ENCODE measurements at places on chromosomes 3 and 15.

GRCh38 chr15:65096481-65097385 lies 18.3 kb downstream of the UBAP1L start:
- DNase-seq: no peak

DNA sequence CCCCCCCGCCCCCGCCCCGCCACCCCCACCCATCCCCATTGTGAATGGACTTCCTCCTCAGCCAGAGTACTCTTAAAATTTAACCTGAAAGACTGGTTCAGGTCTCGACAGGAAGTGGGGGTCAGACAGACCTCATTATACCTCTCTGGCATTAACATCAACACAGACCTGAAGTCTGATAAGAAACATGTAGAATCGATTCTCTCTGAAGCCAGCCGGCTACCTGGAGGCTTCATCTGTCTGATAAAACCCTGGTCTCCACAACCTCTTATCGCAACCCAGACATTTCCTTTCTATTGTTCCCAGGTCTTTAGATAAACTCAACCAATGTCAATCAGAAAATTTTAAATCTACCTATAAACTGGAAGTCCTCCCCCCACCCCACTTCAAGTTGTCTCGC lies 42.6 kb downstream of the SLCO2A1 start:
- no peak for DNase-seq

GRCh38 chr3:19668163-19668562 lies 265.9 kb downstream of the EFHB start:
- DNase-seq: no peak

DNA sequence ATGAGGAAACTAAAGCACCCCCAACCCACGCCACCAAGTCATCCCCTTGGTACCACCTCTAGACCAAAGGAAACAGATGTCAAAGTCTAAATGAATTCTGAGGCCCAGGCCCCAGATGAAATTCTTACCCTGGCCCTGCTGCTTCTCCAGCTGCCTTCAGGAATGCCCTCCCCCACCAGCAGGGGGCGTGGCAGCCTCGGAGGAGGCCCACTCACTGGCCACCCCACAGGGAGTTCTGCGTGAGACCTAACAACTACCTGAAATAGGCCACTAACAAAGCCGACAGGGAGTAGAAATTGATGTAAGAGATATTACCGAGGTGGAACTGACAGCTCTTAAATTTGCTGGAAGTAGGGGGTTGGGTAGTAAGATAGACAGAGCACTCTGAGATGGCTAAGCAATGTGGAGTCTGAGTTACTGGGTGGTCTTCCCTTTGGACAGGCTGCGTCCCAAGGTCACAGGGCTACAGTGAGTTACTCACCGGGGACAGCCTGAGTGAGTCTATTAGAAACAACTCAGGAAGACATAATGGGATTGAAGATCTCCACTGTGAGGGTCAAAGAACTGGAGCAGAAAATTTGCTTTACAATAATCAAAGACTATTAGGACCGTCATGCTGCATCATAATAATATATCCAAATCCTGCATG lies 240.7 kb downstream of the SHOX2 start:
- DNase-seq: peak; percentile 72

- DNase-seq: no peak
Observed at GRCh38 chr3:11818033-11818432, 28.7 kb downstream of the TAMM41 start.

GRCh38 chr15:77060546-77060945 lies 10.4 kb downstream of the TSPAN3 start:
- DNase-seq: no peak

DNA sequence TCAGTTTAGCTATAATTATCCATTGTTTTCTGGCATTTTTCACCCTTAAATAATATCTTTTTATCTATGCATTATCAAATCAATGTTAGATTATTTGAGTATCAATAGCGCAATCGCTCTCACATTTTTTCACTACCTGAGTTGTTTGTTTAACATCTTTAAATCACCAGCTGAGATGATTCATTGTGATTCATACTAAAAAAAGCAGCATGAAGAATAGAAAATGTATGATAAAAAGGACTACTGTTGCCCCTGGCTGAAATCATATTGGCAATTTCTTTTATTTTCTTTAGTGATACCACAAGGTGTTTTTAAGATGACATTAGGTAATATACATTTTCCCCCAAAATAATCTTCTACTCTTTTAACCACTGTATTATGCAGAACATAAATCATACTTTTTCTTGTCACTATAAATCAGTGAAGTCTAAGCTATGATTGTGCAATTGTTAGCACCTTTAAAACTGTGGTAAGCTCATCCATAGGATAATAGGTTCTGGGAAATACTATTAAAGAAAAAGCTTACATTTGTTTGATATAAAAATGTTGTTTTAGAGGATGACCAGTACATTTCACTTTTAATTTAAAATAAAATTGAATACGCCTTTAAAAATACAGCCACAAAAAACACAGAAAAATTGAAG lies 889.1 kb downstream of the NAALADL2 start:
- no peak for DNase-seq

DNA sequence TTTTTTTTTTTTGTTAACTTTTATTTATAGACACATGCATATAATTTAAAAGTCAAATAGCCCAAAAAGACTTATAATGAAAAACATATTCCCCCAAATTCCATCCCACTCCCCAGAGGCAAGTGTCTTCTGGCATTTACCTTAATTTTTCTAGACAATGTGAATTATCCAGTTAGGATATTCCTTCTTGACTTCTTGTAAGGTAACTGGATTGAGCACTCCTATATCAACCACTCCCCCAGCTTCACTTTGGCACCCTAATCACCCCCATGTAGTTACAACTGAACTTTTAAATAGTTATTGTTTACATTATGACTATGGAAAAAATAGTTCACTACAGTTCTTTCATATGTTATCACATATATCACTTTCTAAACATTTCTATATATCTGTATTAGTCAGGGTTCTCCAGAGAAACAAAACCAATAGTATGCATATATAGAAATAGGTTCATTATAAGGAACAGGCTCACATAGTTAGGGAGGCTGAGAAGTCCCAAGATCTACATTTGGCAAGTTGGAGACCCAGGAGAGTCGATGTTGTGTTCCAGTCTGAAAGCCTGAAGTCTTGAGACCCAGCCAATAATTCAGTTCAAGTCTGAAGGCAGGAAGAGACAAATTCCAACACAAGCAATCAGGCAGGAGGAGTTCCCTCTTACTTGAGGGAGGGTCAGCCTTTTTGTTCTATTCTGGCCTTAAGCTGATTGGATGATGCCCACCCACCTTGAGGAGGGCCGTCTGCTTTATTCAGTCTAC lies 175.8 kb downstream of the THSD4 start:
- DNase-seq: no peak

GRCh38 chr3:72444656-72445223 lies 403.5 kb downstream of the SHQ1 start:
- no peak for DNase-seq

- no peak for DNase-seq
Observed at GRCh38 chr3:46276497-46277099, 34.3 kb downstream of the CCR3 start.

- no peak for DNase-seq
Observed at GRCh38 chr15:61088675-61089074, 140.4 kb downstream of the RORA start.

DNA sequence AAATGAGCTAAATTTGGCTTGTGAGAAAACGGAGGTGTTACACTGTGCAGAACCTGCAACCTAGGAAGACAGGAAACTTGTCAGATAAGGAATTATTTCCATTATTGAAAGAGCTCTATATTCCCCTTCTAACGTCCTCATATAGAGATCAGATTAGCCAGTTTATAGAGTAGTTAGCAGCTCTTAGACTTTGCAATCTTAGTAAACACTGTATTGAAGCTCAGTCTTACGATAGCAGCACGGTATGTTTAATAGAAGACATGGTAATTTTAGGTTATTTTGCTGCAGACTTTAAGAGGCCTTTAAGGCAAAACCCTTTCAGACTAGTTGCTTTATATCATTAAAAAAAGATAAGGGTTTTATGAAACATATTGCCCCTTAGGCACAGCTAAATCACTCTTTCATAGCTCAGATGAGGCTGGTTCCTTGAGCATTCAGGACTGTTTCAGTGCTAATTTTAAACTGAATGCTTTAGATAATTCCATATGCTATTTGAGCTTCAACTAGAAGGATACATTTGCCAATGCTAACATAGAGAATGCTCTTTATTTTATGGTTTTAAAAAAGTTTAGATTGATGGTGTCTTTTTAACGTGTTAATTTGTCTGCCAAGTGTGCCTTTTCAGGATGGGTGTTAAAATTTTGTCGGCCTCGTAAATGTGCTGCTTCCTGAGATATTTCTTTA lies 234.3 kb downstream of the PYDC2 start:
- DNase-seq: no peak

GRCh38 chr3:150765949-150766720 lies 3.2 kb upstream of the SIAH2 start:
- peak; percentile 91 for DNase-seq

DNA sequence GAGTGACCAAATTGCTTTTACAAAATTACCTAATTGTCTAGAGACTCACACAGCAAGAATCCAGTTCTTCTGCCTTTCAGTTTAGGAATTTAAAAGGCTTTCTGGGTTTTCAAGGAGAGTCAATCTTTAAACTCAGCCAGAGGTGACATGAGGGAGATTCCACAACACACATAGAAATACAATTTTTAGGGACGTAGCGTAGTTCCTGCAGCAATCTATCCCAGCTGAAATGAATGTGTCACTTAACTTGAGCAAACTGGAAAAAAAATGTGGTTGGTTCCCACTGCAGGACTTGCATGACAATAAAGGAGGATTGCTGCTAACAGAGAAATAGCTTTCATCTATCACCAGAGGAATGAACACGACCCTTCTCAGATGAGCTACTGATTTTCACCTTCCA lies 269.7 kb downstream of the OTOL1 start:
- no peak for DNase-seq

DNA sequence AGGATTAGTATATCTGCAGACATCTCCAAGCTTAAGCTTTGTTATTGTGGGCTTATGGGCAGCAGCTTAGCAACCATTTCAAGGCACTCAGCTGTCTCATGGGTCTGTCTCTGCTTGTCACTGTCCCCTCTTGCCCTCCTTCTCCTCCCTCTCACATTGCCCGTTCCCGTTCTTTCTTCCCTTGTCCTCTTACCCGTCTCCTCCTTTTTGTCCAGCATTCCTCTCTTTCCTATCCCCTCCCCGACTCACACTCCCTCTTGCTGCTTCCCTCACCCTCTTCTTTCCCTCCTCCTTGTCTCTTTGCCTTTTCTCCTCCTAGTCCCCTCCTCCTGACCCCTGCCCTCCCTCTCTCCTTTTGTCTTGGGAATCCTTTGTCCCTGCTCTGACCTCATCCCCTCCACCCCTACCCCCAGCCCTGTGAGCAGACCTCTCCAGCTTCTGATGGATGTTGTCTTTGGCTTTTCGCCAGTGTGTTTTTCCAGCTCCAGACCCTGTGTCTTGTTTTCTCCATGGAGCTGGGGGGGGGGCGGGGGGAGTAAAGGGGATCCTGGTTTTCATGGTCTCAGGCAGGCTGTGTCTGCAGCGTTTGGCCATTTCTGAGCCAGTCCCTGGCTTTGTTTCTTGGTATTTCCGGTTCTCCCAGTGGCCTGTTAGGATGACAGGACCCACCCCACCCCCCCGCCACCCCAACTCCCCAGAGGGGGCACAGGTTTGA lies 47.9 kb upstream of the TRAK1 start:
- DNase-seq: no peak

GRCh38 chr3:41794748-41795589 lies 166.9 kb downstream of the ULK4 start:
- no peak for DNase-seq

DNA sequence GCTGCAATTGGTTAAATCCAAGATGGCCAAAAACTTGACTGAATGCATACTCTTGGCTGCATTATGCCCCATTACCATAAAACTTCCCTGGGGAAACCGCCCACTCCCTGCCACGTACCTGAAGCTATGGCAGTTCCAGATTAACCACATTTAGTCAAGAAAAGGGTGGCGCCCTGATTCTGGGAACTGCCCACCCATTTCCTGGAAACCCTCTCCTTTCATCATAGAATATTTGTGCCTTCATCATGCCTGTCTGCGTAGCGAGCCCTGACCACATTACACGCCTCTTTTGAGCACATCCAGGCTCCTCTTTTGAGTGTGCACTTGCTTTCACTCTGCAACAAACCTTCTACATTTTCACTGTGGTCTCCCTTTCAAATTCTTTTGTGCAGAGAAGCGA lies 5.2 kb downstream of the LINS1 start:
- DNase-seq: no peak

All from NCI-H526 (cell line).